ENCODE measurements at places on chromosomes 7 and 10. TPM values are rescaled to one million over a fixed set of nuclear protein-coding genes. Genes with fewer than 3 reads are reported as not detected.

CYP2C9 gene
- not detected for total RNA-seq

GLI3 gene
- total RNA-seq, result 10.9 TPM

FOXP2 gene
- 0.68 TPM for total RNA-seq

CADPS2 gene
- total RNA-seq, result 12.4 TPM

RBP3 gene
- not detected for total RNA-seq

GTPBP10 gene
- total RNA-seq, result 8.6 TPM

BTBD16 gene
- total RNA-seq, result not detected

SLC26A5 gene
- not detected for total RNA-seq

PDK4 gene
- total RNA-seq, result 8.7 TPM

STEAP1 gene
- 1.5 TPM for total RNA-seq

ZNF365 gene
- 0.58 TPM for total RNA-seq

SCART1 gene
- total RNA-seq, result 0.44 TPM

LRIT1 gene
- total RNA-seq, result not detected

LBX1 gene
- total RNA-seq, result not detected

ERVW-1 gene
- total RNA-seq, result not detected

AKR1C8 gene
- not detected for total RNA-seq

HOXA3 gene
- total RNA-seq, result 6.1 TPM

Measured in glomerular endothelial cell (primary cell).